ENCODE measurements at places on chromosomes 16 and 17.

- no peak for DNase-seq
Observed at GRCh38 chr16:72921106-72921505, 126.8 kb downstream of the ZFHX3 start.

DNA sequence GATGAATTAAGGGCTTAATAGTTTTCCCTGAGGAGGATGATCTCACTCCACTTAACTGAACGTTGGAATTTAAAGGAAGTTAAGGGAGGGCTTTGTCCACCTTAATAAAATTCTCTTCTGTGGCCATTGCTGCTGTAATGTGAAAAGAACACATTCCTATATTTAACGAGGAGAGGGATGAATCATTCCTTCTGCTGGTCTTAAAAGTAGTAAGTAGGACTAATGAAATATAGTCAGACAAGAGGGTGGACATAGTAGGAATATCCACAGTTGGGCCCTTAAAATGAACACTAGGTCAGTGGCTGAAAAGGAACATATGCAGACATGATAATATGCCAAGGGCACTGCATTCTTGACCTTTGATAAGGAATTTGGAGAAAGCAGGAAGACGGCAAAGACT, 405.6 kb downstream of the PMP22 start:
- DNase-seq: no peak

GRCh38 chr16:53952215-53953208, 248.6 kb downstream of the FTO start:
- DNase-seq: peak; percentile 71

DNA sequence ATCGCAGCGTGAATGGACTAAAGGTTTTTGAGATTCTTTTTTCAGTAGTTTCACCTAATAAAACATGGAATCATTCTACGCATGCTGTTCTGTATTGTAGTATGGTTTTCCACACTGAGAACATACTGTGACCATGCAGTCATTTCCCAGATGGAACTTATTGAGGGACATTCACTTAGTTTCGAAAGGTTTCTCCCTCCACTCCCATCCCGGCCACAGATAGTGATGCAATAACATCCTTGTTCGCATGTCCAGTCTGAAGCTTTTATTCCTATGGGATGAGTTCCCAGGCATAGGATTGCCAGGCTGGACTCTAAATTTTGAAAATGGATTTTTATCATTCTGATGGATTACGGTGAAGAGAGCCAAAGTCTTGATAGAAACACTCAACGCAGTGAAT, 420.4 kb downstream of the WWOX start:
- DNase-seq: no peak

DNA sequence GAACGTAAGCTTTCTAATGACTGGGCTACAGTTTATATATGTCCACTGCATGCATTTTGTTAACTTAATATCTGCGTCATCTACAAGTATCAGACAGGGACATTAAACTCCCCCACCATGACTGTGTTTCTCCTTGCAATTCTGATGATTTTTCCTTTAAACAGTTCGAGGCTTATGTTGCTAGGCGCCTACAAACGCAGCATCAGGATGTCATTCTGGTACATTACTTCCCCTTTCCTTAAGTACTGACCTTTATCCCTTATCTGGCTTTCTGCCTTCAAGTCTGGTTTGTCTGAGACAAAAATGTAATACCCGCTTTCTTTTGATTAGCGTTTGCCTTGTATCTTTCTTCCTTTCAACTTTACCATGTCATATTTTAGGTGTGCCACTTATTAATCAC, 362.4 kb downstream of the SLC39A11 start:
- DNase-seq: no peak

DNA sequence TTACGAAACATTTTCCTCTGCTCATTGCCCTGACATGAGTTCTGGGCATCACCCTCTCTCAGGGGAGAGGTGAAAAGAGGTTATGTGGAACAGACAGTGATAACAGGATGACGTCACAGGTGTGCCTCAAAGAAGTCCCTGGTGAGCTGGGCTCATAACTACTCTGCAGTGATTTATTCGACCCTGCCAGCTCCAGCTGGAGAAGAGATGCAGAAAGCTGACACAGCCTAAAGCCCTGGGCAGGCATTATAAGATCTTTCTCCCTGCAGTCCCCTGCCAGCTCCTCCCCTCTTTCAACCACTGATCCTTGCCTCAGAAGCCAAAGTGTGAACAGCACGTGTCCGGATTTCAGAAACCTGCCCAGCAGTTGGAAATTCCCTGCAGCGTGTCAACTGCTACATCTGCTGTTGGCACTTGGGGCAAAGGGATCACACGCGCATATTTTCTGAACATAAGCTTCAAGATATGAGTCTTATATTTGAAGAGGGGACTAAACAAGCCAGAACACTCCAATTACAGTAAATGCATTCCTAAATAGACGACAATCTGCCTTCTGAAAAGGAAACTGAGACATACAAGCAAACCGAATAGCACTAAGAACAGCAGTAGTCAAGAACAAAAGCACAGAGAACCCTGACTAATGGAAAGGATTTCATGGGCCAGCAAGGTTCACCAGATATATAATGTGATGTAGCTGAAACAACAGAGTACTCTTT, 80.5 kb downstream of the SMG6 start:
- peak; percentile 95 for DNase-seq

GRCh38 chr17:12261354-12261753, 240.7 kb downstream of the MAP2K4 start:
- no peak for DNase-seq

GRCh38 chr16:76228546-76229146, 48.6 kb upstream of the CNTNAP4 start:
- no peak for DNase-seq

DNA sequence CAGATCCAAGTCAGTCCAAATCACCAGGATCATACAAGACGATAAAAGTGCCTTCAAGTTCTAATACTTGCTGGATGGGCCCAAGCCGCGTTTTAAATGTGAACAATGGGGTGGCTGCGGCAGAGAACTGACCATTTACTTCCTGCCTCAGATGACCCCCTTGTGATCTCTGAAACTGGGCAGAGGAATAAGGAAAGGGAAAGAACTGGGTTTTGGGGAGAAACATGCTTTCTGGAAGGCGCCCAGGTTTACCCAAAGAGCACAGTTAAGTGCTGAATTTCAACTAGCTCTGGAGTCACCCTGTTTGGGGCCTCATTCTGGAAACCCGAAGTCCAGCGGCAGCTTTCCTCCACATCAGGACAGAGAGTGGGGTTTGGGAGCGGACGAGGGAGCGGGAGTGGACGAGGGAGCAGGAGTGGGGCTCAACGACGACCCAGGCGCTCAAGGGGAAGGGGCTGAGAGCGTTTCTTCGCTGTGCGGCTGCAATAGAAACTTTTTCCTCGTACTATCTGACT, 1.6 kb downstream of the FAM20A start:
- DNase-seq: no peak

DNA sequence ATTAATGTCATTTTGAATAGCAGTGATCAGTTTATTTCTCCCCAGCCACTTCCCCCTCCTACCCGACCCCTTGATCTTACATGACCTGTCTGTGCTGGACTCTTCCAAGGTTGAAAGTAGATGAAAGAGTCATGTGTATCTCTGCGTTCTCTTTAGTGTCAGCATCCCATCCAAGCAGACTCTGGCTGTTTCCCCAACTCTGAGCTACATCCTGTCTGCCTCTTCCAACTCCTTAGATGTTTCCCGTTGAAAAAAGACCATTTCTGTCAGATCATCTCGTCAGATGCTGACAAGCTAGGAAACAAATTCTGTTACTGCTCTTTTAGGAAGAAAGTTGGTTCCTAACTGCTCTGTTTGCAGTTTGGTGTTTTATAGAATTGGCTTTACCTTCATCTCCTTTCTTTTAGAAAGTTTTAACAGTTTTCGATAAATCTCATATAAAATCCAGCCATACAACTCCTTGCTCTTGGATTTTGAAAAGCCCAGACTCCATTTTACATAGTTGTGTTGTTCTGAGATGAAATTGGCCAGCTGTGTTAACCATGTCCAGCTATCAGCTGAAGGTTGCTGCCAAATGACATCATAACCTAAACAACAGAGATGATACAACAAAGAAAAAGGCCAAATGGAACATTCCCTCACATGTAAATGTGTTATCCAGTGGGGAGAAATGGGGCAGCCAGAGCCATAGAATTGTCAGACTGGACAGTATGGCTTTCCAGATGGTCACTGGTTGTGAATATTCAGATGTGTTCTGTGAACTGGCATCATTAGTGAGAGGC, 43.5 kb downstream of the CYB561 start:
- no peak for DNase-seq

DNA sequence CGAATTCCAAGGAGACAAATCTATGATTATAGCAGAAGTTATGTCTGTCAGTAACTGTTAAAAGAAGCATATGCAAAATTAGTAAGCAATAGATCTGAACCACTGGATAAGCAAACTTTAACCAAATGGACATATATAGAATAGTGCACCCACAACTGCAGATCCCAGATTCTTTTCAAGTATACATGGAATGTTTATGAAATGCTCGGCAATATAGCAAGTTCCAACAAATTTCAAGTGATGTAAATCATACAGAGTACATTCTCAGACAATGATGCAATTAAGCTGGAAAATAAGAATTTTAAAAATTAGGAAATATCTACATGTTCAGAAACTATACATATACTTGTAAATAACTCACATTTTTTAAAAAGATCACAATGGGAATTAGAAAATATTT, 8.4 kb upstream of the HELZ start:
- no peak for DNase-seq

Measured in MM.1S (cell line).